ENCODE measurements at places on chromosomes 6 and 20.

- DNase-seq = no peak
Measured at GRCh38 chr6:24429146-24429545, 26.4 kb downstream of the MRS2 start.

- DNase-seq = no peak
Measured at GRCh38 chr20:47691625-47692024, 93.7 kb downstream of the SULF2 start.

DNA sequence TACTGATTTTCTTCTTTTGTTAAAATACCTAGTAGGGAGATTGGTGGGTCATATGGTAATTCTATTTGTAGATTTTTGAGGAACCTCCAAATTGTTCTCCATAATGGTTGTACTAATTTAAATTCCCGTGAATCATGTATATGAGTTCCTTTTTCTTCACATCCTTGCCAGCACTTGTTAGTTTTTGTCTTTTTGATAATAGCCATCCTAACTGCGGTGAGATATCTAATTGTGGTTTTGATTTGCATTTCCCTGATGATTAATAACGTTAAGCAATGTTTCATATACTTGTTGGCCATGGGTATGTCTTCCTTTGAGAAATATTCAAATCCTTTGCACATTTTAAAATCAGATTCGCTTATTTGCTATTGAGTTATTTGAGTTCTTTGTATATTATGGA, 110.9 kb downstream of the JAG1 start:
- DNase-seq = no peak

DNA sequence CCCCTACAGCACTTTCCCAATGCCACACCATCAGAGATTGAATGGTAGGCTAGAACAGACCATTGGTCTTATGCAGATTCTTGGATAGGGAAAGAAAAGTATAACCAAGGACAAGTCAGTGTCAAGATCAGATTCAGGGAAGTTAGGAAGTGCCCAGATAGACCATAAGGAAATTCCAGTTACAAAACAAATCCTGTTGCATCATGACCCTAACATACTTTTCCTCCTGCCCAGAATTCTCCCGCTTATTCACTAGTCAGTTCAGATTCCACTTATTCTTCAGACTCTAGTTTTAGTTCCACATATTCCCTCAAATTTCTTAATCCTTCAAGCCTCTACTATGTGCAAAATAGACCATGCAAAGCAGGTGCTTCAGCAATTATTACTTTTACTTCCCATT, 20.7 kb downstream of the METTL24 start:
- no peak for DNase-seq

DNA sequence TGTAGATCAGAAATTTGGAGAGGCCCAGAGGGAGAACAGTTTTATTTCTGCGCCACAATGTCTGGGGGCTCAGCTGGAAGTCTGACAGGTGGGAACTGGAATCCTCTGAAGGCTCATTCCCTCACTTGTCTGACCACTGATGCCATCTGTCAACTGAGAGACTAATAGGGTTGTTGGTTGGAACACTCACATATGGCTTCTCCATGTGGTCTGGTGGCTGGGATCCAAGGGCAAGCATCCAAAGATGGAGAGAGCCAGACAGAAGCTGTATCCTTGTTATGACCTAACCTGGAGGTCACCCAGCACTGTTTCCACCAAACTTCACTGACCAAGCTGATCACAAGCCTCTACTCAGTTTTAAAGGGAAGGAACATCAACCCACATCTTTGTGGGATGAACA, 117.9 kb upstream of the AKAP12 start:
- no peak for DNase-seq

Measured in KG1 (cell line).